ENCODE measurements at places on chromosomes 7 and 10. TPM values are rescaled to one million over a fixed set of nuclear protein-coding genes. Genes with fewer than 3 reads are reported as not detected.

TMEM176A gene
- 2.3 TPM for total RNA-seq

KMT2C gene
- 53.1 TPM for total RNA-seq

CREM gene
- 58.4 TPM for total RNA-seq

TEX47 gene
- total RNA-seq, result not detected

TUBAL3 gene
- not detected for total RNA-seq

TMEM225B gene
- 1.3 TPM for total RNA-seq

STEAP2 gene
- total RNA-seq, result 134 TPM

MTERF1 gene
- 31.9 TPM for total RNA-seq

GPRIN2 gene
- total RNA-seq, result not detected

DNA sequence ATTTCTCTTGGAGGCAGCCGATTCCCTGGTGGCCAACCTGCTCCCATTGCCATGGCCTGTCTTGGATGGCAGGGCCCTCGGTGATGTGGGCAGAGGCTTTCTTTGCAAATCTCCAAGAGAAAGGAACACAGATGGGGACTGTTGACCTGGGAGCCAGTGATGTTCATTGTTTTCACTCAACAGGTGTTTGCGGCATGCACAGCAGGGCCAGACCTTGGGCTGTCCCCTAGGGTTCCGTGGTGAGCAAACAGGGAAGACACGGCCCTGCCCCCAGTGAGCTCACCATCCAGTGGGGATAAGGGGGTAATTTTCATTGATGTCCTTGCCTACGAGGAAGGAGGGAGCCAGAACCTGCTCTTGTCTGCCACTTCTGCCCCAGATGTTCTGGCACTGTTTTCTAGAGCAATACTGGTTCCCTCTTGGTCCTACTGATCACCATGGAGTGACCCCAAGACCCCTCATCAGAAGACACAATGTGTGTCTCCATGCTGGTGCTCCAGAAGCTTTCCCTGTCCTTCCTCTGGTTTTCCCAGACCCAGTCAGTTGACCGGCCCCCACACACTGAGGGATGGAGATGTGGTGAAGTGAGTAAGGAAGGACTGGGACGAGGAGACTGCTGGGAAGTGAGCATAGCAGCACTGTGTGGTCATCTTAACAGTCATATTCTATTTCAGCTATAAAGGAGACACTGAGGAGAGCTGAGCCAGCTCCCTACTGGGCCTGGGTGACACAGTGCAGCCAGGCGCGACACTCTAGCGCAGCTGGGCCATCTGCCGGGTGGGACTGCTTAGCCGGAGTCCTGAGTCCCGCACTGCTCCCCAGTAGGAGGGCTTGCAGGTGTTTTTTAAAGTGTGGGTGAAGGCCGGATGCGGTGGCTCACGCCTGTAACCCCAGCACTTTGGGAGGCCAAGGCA, 20.4 kb upstream of the FIGNL1 start:
- no peak for DNase-seq
- no peak overlapping the region for H3K27ac ChIP-seq
- no peaks in the 10 kb centered on the region for H3K27me3 ChIP-seq
- H3K4me3 ChIP-seq, result no peak overlapping the region
- no peaks in the 10 kb centered on the region for H3K4me1 ChIP-seq
- H3K36me3 ChIP-seq, result no peaks in the 10 kb centered on the region

DNA sequence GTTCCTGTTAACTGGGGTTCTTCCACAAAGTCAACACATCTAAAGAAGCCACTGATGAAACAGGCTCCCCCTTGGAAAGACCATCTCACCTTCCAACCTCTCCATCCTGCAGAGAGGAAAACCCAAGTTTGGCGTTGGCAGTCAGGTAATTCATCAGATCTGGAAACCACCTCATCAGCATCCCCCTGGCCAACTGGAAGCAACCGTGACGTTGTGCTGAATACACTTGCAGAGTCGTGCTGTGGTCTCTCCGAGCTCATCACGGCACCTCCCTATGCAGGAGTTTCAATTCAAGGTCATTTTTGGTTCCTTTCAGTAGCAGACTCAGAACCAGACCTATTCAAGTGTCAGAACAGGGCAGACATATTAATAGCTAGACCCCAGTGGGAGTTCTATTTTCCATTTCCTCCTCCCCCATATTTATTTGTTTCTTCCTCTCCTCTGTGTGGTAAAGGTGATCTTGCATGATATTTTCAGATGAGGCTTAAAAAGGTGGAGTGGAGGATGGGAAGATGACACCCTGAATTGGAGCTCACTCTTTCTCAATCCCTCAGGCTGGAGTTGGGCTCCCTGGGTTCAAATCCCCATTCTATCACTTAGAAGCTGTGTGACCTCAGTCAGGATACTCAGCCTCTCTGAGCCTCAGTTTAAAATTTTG, 149.1 kb upstream of the ADO start:
- H3K27me3 ChIP-seq, result no peaks in the 10 kb centered on the region
- H3K36me3 ChIP-seq, result no peaks in the 10 kb centered on the region
- no peak for DNase-seq

DNA sequence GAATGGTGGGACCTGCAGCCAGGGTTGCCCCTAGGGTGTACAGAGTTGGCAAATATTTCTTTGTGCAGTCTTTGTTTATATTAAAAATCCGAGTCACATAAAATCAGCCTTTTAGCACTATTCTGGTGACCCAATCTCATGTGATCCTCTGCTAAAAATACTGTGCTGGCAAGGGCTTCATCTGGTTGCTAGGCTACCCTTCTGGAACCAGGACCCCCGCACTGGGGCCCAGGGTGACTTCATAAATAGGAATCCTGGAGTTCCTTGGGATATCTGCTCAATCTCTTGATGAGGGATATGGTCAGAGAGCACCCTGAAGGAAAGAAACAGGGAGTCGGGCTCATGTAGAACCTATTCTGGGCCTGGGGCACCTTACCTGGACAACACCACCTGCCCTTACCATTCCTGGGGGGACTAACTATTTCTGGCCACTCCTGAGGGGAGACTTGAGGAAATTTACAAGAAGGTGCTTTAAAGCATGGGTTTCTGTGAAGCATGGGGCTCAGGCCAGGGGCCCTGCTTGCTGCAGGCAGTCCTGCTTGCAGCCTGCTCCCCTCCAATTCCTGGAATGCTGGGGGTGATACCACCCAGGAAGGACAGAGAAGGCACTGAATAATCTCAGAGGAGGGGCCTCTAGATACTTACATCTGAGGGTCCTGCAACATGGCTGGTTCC, 44.7 kb downstream of the SH2D4B start:
- no peaks in the 10 kb centered on the region for H3K27me3 ChIP-seq
- no peaks in the 10 kb centered on the region for H3K36me3 ChIP-seq
- no peaks in the 10 kb centered on the region for H3K4me1 ChIP-seq
- H3K27ac ChIP-seq, result no peak overlapping the region
- H3K4me3 ChIP-seq, result no peak overlapping the region
- DNase-seq, result no peak

- no peak overlapping the region for H3K27ac ChIP-seq
- no peak overlapping the region for H3K4me3 ChIP-seq
- no peaks in the 10 kb centered on the region for H3K4me1 ChIP-seq
- H3K27me3 ChIP-seq, result no peaks in the 10 kb centered on the region
- no peak for DNase-seq
- no peaks in the 10 kb centered on the region for H3K36me3 ChIP-seq
Observed at GRCh38 chr7:87375662-87376435, 30.4 kb downstream of the CROT start.

- H3K4me1 ChIP-seq, result no peaks in the 10 kb centered on the region
- H3K36me3 ChIP-seq, result no peaks in the 10 kb centered on the region
- H3K27ac ChIP-seq, result no peak overlapping the region
- H3K27me3 ChIP-seq, result no peaks in the 10 kb centered on the region
Observed at GRCh38 chr10:44193166-44193565, 191.7 kb downstream of the CXCL12 start.

DNA sequence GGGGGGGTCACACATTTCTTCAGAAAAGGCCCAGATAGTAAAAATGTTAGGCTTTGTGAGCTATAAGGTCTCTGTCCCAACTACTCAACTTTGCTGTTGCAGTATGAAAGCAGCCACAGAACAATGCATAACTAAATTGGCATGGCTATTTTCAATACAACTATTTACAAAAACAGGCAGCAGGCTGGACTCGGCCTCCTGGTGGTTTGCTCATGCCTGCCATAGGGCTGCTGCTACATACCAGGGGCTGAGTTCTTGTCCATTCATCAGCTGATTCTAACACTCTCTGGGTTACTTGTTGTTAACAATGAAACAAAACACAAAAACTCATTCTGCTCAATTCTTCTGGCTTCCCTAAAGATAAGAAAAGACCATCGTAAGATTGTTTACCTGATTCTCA, 109.4 kb upstream of the ADAM12 start:
- DNase-seq, result no peak
- H3K4me1 ChIP-seq, result no peaks in the 10 kb centered on the region
- H3K27me3 ChIP-seq, result peaks cover 4% of the 10 kb centered on the region

DNA sequence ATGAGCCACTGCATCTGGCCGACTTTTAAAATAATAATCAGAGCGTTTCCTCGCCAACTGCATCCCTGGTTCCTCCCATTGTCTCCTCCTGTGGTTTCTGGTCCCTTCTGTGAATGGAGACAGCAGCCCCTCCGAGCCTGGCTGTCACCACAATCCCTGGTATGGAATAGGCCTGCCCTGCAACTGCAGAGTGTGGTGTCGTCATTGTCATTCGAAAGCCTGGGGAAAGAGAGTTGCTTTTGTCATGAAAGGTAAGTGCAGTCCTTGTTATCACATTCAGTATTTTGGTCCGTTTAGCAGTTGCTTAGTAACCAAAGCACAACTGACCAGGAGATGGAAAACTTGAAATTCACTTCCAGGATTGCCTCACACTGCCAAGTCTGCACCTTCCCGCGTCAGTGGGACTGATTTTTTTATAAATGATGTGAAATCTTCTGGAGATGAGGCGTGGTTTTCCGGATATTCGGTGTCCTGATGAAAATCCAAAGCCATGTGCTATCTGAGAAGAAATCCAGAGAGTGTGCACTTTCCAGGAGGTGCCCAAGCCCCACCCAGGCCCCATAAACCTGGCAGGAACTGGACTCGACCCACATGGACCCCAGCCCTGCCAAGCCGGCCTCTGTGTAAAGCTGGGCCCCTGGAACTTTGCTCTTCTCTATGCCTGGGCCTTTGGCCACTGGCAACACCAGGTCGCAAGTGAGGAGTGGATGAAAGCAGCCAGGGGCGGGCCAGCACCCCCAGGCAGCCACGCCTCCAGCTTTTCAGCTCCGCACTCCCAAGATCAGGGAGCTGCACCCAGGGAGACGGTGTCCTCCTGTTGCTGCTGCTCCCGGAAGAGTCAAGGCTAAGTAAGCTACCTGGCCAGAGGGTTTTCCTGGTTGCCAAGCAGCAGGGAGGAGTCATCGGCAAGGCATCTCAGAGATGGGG, 133.7 kb upstream of the SH2B2 start:
- H3K4me3 ChIP-seq, result no peak overlapping the region
- H3K27me3 ChIP-seq, result no peaks in the 10 kb centered on the region
- DNase-seq, result no peak
- H3K36me3 ChIP-seq, result no peaks in the 10 kb centered on the region
- H3K4me1 ChIP-seq, result no peaks in the 10 kb centered on the region

DNA sequence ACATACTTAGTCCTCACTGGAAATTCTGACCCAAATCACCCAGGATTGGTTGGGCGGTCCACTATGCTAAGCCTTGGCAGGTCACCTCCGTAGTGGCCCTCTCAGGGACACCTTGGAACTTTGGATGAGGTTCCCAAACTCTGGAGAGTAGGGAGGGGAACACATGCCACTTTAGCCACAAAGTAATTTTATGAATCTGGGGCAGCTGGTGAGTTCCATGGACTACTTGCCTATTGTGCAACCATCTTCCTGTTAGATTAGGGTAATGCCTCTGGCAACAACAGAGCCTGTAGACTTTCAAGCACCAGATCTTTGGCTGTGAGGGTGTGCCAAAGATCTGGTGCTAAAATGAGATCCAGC, 77.7 kb downstream of the ITGB8 start:
- peaks cover 17% of the 10 kb centered on the region for H3K4me1 ChIP-seq
- H3K27me3 ChIP-seq, result no peaks in the 10 kb centered on the region
- no peaks in the 10 kb centered on the region for H3K36me3 ChIP-seq
- no peak overlapping the region for H3K4me3 ChIP-seq

Measured in A673 (cell line).